ENCODE measurements at places on chromosomes 5 and 9.
A peak's percentile ranks its signal among the peaks of the same experiment; 100 is the strongest.

DNA sequence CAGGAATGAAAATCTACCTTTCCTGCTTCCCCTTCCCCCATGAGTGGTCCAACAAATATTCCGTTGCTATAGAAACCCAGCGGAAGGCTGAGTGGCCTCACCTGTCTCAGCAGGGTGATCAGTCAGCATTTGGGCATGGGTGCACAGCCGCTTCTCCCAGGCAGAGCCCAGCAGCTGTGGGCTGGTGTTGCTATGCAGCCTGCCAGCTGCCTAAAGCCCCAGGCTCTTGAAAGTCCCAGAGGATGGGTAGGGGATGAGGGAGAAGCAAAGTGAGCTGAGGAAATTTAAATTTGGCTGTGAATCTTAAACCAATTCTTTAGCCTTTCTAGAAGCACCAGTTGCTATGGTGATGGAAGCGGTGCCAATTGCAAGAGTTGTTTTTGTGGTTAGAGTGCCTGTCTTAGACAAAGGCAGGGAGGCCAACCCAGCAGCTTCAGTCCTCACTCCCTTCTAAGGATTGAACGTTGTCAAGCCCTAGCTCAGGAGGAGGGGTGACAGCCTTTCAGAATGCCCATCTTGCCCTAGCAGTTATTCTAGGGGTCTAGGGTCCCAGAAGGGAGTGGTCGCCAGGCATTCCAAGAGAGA lies 151.5 kb upstream of the PITX1 start:
- no peak for DNase-seq

DNA sequence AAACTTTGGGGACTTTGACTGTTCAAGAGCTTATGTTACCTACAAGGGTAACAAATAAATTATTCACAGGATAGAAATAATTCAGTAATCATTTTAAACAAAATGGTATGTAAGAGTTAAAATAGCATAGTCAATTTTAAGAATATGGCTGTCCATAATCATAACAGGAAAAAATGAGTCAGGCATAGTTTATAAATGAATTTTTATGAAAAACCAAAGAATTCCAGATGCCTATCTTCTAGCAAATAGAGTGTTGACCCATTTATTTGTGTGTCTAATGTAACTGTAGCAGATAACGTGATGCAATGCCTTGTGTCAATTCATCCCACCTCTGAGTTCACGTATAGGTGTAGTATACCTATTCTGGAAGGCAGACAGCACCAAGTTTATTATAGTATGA lies 169.7 kb upstream of the CDH9 start:
- no peak for DNase-seq

DNA sequence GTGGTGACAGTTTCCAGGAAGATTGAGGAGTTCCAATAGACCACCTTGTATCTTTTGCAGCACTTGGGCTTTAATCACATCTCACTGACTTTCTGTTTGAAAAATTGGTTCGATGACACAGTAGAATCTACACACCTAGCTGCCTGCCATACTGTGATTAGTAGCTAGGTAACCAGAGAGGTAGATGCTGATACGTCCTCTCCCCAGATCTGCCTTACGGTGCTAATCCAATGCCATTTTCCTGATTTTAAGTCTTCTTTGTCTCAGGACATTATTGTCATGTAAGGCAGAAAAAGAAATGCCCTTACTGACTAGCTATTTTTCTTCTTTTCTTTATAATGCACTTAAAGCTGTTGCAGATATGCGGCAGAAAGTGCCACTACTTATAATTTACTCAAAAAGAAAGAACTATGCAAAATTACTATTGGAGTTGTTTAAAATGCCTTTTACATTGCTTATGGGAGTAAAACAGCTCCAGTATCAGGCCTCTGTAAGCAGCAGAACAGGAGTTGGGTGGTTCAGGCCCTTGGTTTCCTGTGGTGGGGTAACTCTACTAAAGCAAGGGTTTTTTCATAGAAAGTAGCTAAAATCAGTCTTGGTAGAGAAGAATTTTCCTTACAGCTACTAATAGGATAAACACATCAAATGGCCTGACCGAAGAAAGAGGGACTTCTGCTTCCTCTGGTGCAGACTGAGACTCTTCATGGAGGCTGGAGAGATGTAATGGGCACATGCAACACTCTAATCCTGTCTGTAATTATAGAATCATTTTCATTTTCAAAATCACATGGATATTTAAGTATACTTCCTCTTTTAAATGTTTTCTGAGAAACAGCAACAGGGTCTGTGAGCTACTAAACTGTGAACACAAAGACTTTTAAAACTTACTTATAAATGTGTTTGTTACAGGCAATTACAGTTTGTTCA lies 177.2 kb downstream of the MAPKAP1 start:
- DNase-seq, result no peak

GRCh38 chr5:16565118-16565517 lies 51.7 kb downstream of the RETREG1 start:
- DNase-seq, result no peak

DNA sequence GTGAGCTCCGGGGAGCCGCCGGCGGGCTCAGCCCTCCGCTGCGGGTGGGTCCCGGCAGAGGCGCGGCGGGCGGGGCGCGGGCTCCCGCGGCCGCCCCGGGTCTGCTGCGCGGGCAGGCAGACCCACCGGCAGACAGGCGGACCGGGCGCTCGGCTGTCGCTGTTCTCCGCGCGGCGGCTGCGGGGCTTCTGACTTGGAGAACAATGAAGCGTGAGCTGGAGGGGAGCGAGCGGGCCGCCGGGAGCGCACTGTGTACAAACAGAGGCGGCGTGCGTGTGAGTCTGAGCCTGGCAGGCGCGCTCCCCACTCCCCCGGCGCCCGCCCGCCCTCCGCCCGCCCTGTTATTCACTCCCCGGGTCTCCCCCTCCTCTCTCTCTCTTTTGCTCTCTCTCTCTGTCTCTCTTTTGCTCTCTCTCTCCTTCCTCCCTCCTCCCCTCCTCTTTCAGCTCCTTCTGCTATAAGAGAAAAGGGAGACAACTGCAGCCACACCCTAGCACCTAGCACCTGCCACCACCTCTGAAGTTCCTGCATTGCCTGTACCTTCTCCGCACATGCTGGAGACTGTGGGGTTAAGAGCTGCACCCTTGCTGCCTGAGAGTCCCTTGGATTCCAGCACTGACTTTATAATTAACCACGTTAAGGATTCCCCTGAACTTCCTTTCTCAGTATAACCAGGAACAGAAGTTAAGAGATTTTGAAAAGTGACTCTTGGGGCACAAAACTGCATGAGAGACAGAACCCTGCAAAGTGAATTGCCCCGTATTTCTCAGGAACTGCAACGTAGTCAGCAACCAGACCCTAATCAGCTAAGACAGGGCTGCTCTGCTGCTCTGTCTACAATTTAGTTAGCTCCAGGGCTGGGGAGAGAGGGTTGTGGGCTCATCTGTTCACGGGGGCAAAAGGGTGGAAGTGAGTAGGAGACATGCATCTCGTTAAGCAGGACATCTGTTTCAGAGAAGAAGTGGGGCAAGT lies at the start of gene EDIL3:
TSS of gene EDIL3 (minus strand) at position 277 of the 972 bp plus-strand sequence. CDS start 506 bp downstream, outside the sequence.
- DNase-seq, result no peak

DNA sequence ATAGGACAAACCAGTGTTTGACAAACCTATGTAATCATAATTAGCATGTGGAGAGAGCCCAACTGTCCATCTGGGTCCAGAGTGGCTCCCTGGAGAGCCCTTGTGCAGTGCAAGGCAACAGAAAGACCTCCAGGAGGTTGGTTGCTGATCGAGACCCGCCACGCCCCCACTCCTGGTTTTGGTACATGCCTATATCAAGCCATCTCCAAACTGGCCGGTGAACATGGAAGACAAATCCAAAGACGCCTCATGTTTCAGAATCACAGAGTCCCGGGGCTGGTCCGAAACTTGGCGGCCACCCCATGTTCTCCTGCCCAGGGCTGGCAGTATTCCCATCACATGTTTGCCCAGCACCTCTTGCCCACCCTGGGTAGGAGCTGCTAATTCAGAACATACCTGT lies 140.2 kb downstream of the PAX5 start:
- no peak for DNase-seq

DNA sequence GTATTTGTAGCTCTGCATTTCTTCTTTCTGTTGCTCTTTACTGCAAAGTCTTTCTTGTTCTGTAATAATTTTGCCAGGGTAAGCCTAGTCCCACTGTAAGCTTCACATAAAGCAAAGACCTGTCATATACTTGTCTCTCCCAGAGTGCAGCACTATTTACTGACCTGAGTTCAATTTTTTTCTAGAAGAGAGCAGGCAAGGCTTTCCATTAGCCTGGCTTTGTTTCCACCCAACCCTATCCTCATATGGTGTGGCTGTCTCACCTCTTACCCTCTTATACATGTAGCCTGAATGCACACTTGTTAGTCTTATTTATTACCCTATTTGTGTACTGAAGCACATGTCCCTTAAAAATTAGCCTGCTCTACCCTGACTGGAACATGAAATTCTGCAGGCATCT lies 170.4 kb downstream of the EFNA5 start:
- no peak for DNase-seq

GRCh38 chr5:178150977-178151734 lies 2.5 kb downstream of the NHP2 start:
- DNase-seq, result no peak

DNA sequence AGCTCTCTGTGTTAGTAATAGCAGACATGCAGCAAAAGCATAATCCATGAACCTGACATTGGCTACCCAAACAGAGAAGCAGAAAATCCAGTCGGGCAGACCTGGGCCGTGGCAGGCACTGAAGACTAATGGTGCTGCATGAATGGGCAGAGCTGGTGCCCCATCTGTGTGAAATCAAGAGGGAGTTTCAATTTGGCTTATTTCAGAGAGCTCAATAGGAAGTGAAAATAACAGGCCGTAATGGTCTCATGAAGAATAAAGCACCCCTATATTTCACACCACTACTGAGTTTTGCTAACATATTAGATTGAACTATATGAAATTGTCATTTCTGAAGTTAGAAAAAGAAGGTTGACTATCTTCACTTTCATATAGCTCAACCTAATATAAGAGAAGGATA lies 149.7 kb downstream of the ENC1 start:
- no peak for DNase-seq

- peak; percentile 73 for DNase-seq
Measured at GRCh38 chr5:76544268-76544926, 78.8 kb downstream of the F2RL2 start.

DNA sequence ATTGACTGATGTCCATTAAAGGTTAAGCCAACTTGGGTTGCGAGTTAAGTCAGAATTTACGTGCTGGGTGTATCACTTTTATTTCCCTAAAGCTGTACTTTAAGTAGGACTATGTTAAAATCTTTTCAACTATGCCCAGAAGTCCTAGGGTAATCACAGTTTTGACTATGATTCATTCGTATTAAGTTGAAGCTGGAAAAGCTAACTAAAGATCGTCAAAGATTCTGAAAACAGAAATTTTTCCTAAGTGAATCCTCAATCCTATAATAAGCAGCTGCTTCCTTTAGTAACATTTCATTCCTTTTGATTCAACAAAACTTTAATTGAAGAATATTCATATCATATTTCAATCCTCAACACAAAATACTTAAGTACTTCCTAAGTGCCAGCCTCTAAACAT lies 460.4 kb downstream of the ACTL7B start:
- DNase-seq, result no peak

- no peak for DNase-seq
Measured at GRCh38 chr9:84297162-84297821, 43.3 kb downstream of the SLC28A3 start.

GRCh38 chr5:116237917-116238500 lies 153.2 kb downstream of the COMMD10 start:
- DNase-seq, result no peak

DNA sequence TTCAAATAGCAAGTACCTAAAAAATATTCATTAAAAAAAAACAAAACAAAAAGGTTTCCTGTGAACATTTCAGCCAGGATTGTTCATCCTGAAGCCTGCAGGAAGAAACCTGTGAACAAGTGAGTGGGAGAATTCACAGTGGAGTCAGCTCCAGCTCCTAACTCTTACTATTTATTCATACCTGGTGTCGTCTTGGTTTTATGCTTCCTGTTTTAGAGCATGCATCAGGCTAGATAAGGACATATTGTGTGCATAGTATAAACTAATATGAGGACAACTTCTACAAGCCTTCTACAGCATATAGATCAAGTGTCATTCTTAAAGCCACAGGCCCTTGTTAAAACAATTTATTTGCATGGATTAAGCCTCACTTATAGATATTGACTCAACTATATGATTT lies 169.9 kb downstream of the EFNA5 start:
- no peak for DNase-seq

DNA sequence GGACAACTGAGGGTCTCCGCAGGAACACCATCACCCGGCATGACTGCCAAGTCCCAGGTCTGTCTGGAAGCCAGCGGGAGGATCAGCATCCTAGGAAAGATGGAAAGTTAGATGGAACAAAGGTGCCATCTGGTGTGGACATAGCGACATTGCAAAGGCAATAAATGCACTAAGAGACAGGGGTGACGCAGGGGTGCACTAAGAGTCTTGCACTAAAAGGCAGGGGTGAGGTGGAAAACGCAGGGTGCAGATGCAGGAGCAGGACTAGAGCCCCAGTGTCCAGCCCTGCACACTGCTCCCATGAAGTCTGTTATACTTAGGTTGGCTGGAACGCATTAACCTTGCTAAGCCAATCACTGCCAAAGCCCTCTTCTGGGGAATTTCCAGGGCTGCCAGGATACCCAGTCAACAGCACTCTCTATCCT lies 15.5 kb downstream of the ATOX1 start:
- DNase-seq, result no peak

DNA sequence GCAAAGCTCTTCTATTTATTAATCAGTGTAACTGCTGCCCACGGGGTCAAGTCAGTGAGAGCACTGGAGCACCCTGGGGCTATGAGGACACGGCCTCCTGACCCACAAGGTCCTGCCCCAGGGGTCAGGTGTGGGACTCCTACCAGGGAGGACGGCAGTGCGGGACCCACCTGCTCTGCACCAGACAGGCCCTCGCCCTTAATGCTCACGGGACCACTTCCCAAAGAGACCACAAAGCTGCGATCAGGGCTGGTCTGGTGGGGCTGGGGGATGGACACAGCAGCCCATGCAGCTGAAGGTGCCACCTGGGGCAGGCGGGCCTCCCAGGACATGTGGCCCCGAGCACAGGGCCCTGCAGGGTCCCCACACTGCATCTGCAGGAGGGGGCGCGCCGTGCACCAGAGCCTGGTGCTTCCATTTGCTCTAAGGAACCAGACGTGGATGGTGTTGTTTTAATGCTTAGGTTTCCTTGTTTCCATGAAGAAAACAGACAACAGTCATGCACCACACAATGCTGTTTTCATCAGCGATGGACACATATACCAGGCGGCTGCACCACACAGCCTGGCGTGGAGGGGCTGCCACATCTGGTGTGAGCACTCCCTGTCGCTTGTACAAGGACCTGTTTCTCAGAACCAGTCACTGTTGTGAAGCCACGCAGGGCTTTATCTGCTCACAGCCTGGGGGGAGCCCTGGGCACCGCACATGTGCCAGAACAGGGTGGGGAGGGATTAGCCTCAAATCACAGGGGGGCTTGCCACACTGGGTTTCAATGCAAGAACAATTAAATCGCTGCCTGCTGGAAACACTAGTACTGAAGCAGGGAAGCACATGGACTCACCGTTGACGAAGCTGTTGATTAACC lies 22.6 kb downstream of the CLPTM1L start:
- peak; percentile 17 for DNase-seq

DNA sequence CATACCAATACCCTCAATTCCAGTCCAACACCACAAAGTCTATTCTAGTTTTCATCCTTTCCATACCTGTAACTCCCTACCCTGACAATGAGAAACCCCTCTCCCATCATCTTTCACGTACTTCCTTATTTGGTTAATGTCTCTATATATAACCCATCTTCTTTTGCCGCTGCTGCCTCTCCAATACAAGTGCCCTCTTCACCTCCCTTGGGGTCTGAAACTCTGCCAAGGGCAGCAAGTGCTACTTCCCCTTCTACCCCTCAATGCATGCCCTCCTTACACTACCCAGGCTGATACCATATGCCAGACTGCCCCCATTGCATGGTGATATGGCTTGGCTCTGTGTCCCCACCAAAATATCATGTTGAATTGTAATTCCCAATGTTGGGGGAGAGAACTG lies 24.4 kb upstream of the SMIM15 start:
- no peak for DNase-seq
